ENCODE measurements at places on chromosomes 5 and 9.

DNA sequence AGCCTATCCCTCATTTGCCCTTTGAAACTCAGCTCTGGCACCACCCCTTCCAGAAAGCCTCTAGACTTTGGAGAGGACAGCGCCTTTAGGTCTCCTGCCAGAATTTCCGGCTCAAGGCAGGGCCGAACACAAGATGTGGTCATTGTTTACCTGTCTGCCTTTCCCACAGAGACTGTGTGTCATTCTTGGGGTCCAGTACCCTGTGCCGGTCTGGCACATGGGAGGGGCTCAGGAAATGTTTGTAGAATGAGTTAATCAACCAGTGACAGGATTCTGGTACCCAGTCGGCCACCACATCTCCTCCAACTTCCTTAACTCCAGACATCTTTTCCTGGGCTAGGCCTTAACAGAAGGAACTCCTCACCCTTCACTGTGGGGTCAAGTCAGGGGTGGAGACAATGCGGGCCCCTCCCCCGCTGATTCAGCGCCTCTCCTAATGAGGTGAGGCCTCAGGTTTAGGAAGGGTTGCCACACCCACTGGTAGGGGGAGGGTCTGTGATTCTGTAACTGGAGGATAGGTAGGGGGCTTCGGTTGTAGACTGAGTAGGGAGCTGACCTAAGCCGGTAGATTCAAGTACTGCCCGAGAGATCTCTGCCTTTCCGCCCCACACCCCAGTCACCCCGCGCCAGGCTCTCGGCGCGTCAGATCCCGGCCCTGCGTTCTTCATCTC, 29.3 kb downstream of the PCDH1 start:
- no peak for DNase-seq

GRCh38 chr5:68504306-68504705, 288.8 kb downstream of the PIK3R1 start:
- no peak for DNase-seq

- DNase-seq, result no peak
Measured at GRCh38 chr5:490116-491106, 33.8 kb downstream of the SLC9A3 start.

DNA sequence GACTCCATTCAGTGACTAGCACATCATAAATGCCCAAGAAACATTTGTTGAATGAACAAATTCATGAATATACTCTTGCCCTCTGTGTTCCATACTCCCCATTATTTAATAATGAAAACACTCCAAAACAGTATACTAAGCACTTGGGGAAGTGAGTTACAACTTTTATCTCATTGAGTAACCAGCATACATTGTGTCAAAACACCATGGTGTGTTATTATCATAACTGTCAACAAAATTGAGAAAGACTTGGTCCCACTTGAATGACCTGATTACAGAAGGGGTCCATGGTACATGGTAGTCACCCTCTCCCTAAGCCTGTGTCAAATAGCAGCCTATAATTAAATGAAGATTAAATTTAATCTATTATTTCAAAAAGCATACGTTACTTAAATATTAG, 16.2 kb downstream of the ANKH start:
- no peak for DNase-seq

DNA sequence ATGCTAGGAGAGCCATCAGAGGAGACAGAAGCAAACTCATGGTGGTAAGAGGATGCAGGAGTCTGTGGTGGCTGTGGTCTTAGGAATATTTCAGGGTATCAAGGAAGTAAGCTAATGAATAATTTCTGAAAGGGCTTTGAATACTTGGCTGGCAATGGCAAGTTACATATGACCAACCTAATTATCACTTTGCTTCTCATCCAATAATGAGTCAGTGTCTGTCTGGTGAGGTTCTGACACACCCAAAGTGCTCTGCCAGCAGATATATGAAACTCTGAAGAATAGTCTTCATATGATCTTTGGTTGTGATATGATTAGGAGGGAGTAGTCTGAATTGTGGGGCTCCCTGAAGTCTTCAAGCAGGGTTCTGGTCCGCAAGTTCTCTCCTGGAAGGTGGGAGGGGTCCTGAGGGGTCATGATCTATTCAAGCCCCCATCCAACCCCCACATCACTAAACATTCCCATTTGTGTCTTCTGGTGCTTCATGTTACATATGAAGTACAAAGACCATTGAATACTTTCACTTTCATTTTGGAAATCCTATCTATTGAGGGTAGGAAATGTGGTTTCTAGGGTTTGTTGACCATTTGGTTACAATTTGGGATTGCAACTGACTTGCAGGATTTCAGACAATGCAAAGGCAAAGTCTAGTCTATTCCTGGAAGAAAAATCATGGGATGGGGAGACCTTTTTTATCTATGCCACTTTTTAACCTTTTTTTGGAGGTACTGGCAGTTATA, 199.9 kb upstream of the CDKN2B start:
- DNase-seq, result no peak

DNA sequence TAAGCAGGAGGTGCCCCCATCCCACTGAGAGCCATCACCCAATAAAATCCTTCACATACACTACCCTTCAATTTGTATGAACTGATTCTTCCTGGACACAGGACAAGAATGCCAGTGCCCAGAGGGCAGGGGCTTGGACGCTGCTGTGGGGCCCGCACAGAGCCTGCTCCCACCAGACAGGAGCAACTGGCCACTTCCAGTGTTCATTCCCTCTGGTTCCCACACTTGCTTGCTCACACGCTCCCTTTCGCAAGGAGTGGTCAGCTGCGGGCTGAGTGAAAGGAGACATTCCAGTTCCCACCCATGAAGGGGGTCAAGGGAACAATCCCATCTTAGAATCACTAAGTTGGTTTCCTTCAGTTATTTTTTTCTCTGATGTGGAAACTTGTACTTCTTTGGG, 314.5 kb upstream of the ACO1 start:
- DNase-seq, result no peak

- no peak for DNase-seq
Measured at GRCh38 chr5:128669803-128670202, 131.8 kb upstream of the FBN2 start.
